ENCODE measurements at places on chromosomes 7 and 10.

DNA sequence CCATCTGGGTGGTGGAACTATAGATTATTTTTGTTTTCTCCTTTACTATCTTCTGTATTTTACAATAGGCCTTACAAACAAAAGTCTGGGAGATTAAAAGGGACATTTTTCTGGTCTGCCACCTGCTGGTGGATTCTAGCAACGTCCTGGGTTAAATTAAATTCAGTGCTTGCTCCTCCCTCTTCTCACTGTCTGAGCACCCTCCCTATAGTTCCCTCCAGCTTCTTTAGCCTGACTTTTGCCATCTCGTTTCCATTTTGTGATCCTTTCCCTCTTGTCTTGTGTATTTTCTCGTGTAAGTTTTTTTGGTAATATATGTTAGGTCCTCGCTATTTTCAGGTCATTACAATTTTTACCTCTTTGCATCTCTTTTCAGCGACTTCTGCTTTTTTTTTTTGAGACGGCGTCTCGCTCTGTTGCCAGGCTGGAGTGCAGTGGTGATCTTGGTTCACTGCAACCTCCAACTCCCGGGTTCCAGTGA, 16.1 kb downstream of the ANKRD16 start:
- peak; percentile 70 for ATAC-seq

GRCh38 chr10:73183667-73184281, 15.9 kb downstream of the FAM149B1 start:
- no peak for ATAC-seq

DNA sequence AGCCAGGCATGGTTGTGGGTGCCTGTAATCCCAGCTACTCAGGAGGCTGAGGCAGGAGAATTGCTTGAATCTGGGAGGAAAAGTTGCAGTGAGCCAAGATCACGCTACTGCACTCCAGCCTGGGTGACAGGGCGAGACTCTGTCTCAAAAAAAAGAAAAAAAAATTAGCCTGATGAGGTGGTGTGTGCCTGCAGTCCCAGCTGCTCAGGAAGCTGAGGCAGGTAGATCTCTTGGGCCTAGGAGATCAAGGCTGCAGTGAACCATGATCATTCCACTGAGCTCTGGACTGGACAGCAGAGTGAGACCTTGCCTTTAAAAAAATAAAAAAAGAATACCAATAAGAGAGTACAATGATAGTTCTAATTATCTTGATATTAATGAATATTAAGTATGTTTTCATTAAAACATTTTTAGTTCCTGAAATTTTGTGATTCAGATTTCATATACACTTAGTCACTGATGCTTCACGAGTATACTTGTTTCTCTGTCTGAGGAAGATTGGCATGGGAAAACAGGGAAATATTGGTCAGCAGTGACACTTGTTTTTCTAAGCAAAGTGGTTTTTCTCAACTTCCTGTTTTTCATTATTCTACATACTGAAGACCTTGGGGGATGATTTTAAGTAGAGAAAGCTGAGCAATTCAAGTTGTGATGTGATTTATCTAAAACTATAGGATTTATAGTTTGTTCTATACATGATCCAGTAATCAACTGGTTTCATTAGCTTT, 76.8 kb downstream of the ADK start:
- peak; percentile 32 for ATAC-seq

DNA sequence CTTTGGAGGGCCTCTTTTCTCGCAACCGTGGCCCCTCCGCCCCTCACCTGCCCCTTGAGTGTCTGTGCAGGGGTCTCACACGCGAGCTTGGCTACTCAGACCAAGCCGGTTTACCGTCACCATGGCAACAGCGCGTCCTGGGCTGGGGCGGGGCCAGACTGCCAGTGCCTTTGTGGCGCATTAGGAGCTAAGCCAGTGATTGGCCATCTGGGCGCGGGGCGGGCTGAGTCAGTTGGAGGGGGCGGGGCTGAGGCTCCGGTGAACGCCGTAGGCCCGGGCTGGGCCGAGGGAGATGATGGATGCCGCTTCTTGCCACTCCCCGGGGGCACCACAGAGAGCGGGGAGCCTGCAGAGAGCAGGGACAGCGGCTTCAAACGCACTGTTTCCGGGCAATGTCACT, 48.7 kb upstream of the FXYD4 start:
- ATAC-seq, result peak; percentile 86

DNA sequence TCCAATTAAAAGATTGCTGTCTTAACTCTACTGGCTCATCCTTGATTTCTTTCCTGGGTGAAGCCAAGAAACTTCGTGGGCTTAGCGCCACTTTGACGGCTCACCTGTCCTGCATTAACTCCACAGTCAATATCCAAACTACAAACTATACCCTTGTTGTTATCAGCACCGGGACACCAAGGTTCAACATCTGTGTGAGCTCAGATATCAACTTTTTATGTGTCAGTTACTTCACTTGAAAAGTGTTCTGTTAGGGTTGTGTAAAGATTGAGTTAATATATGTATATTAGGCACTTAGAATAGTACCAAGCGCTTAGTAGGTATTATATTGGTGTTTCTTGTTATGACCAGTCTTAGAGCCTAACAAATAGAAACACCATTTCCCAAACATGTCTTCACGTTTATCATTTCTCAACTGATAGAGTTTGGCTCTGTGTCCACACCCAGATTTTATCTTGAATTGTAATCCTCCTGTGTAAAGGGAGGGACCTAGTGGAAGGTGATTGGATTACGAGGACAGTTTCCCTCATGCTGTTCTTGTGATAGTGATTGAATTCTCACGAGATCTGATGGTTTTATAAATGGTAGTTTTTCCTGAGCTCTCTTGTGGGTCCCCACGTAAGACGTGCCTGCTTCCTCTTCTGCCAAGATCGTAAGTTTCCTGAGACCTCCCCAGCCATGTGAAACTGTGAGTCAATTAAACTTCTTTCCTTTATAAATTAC, 19.0 kb upstream of the ST8SIA6 start:
- ATAC-seq, result no peak

- peak; percentile 77 for ATAC-seq
These were observed 41.7 kb downstream of the FAS start for GRCh38 chr10:89032141-89032891.

- no peak for ATAC-seq
These were observed 66.0 kb upstream of the FHIP2A start for GRCh38 chr10:114755537-114755936.

DNA sequence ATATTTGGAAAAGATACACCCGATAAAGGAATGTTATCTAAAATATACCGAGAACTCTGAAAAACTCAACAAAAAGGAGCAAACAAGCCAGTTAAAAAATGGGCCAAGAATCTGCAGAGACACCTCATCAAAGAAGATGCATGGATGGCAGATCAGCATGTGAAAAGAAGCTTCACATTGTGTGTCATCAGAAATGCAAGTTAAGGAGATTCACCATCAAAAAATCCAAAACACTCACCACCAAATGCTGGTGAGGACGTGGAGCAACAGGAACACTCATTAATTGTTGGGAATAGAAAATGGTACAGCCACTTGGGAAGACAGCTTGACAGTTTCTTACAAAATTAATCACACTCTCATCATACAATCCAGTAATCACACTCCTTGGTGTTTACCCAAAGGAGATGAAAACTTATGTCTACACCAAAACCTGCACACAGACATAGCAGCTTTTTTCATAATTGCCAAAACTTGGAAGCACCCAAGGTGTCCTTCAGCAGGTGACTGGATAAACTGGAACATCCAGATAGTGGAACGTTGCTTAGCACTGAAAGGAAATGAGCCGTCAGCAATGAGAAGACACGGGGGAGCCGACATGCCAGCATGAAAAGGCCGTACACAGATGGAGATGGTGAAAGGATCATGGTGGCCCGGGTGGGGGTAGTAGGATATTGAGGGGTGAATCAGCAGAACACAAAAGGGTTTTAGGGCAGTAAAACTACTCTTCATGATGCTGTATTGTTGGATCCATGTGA, 27.9 kb upstream of the PWWP2B start:
- ATAC-seq, result no peak

DNA sequence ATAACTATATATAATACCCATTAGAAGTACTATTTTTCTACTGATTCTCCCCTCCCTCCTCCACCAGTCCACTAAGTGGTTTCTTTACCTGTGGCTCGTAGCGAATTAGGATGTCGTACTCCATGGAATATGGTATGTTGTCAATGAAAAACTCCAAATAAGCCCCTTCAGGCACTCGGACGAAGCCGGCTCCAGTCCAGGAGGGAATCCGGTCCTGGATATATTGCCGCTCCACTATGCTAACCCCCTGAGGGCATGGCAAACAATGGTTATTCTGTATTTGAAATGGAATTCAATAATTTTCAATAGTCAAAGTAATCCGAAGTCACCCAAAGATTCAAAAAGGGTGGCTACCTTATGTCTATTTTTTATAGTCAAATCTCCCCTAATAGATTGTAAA, 40.1 kb downstream of the LAMB1 start:
- ATAC-seq, result no peak

DNA sequence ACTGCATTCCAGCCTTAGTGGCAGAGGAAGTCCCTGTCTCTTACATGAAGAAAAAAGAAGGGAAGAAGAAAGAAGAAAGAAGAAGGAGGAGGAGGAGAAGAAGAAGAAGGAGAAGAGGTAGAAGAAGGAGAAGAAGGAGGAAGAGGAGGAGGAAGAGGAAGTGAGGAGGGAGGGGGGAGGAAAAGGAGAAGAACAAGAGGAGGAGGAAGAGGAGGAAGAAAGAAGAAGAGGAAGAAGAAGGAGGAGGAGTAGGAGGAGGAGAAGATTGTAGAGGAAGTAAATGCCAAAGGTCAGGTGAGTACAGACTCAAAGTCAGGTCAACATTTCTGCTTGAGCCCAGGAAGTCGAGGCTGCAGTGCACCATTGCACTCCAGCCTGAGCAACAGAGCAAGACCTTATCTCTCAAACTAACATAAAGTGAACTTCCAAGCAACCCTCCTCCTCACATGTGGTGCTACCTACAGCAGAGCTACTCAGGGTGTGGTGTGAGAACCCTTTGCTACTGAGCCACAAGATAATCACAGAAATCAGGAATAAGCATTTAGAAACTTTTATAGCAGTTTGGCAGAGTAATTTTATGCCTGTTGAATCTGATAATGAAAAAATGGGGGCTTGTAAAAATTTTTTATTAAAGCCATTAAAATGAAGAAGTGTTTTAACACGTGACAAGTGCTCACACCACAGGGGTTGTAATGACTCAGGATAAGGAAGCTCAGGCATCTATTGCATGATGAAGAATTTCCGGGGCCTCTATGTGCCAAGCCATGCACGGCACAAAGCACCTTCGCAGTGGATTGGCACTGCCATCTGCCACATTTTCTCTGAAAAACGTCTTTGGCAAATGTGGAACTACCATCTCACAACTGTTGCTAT, 224.9 kb upstream of the AUTS2 start:
- peak; percentile 79 for ATAC-seq

DNA sequence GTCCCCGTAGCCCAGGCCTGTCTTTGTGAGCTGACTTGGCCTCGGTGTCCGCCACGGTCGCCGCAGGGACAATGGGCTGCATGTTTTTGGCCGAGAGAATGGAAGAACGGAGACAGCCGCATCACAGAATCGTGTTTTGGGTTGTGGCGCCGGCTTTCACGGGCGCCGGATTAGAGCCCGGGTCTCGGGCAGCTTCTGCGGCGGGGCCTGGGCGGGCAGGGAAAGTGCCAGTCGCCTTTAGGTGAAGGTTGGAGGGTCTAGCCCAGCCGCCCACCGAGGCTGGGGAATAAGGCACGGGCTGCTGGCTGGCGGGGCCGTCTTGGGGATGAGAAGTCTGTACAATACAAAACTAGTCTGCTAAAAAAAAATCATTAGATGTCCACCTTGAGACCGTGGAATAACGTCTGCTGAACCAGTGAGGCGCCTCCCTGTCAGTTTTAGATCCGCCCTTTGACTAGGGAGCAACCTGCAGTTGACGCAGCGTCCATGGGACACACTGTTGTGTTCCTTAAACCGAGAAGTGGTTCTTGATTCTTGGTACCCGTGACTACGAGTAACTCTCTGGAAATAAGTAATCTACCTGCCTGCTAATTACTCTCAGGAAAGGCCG, 577 bp downstream of the DNAJB9 start:
- ATAC-seq, result peak; percentile 57

DNA sequence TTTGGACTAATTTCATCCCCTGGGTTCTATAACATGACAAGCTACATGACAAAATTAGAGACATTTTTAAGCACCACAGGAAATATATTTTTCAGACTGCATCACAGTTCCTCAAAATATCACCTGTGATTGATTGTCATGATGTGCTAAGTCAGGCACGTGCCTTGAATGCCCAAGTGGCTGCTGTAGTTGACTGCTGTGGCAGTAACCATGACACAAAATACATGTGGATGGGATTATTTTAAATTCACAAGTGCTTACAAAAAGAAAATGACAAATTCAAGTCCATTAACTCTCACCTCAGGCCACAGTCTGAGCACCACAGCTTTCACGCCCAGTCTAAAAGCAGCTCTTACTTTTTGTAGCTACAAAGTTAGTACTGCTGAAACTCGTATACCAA, 45.5 kb downstream of the TNPO3 start:
- ATAC-seq, result no peak

- no peak for ATAC-seq
These were observed 851 bp downstream of the KIFBP start for GRCh38 chr10:68989317-68989990.

- ATAC-seq, result peak; percentile 9
These were observed 300.9 kb upstream of the C7orf33 start for GRCh38 chr7:148289630-148290029.

GRCh38 chr10:71580415-71580814, 139.2 kb downstream of the C10orf105 start:
- ATAC-seq, result no peak

- no peak for ATAC-seq
These were observed 76.5 kb downstream of the ADCY1 start for GRCh38 chr7:45650404-45651394.

- peak; percentile 4 for ATAC-seq
These were observed 1.1 kb downstream of the SH3PXD2A start for GRCh38 chr10:103854265-103854685.

DNA sequence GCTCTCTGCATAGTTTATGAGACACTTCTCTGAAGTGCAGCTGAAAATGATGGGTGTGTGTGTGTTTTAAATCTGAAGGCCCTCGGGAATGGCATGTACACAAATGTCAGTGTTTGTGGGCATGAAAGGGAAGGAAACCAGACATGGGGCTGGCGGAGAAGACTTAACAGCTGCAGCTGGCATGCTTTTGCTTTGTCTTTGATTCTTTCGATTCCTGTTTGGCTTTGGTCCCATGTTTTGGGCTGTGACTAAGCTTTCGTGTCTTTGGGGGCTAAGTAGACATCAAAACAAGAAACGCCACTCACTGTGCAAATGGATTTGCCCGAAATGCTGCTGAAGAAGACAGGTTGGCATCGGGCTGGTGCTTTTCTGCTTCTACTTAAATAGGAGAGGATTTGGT, 179.3 kb downstream of the PFKFB3 start:
- ATAC-seq, result peak; percentile 81

GRCh38 chr10:82515256-82515655, 640.3 kb downstream of the NRG3 start:
- ATAC-seq, result no peak

GRCh38 chr7:27784399-27785053, 44.6 kb downstream of the TAX1BP1 start:
- ATAC-seq, result peak; percentile 76
